Upper lobe of left lung (tissue), 6 donors: ENCODE measurements at places on chromosomes 1 and 21. TPM values are rescaled to one million over a fixed set of nuclear protein-coding genes. Genes with fewer than 3 reads are reported as not detected.

VANGL2 gene
- 4.8 TPM for total RNA-seq

LYPD8 gene
- total RNA-seq = not detected

TRIM67 gene
- 0.03 TPM for total RNA-seq

ADARB1 gene
- 94.3 TPM for total RNA-seq

GPR3 gene
- 1.1 TPM for total RNA-seq

XCL2 gene
- total RNA-seq = 2.0 TPM

RAP1GAP gene
- total RNA-seq = 40.0 TPM

UBL4B gene
- total RNA-seq = not detected

GRCh38 chr1:159829273-159829634 lies 2.6 kb downstream of the SLAMF8 start:
- peaks cover 17% of the 10 kb centered on the region for H3K4me1 ChIP-seq
- H3K36me3 ChIP-seq = no peaks in the 10 kb centered on the region
- H3K4me3 ChIP-seq = no peak overlapping the region
- H3K27me3 ChIP-seq = no peaks in the 10 kb centered on the region
- H3K27ac ChIP-seq = no peak overlapping the region

GRCh38 chr1:28329395-28330153 lies 734 bp downstream of the MED18 start:
- H3K27ac ChIP-seq = peak overlapping the region; percentile 92
- peak overlapping the region; percentile 71 for H3K4me3 ChIP-seq
- H3K36me3 ChIP-seq = peaks cover 26% of the 10 kb centered on the region
- peaks cover 21% of the 10 kb centered on the region for H3K4me1 ChIP-seq

- H3K4me3 ChIP-seq = peak overlapping the region; percentile 53
- H3K27me3 ChIP-seq = no peaks in the 10 kb centered on the region
- peaks cover 42% of the 10 kb centered on the region for H3K4me1 ChIP-seq
- no peak overlapping the region for H3K27ac ChIP-seq
- DNase-seq = no peak
Observed at GRCh38 chr1:6209661-6210580, 4.0 kb downstream of the RNF207 start.

DNA sequence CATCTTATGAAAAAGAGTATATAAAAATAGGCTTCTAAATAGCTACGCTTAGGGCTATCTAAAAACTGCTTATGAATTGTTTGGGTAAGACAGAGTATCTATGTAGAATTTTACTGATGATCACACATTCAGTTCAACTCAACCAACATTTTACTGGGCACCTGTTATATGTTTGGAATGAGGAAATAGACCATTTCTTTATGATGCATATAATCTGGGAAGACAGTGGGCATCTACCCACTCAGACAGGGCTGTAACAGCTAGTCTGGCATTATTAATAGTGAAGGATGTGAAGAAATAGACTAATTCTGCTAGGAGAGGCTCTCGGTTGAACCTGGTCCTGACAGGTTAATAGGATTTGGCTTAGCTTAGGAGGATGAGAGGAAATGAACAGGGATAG lies 56.9 kb downstream of the TIAM1 start:
- H3K36me3 ChIP-seq = no peaks in the 10 kb centered on the region
- no peaks in the 10 kb centered on the region for H3K27me3 ChIP-seq
- no peak overlapping the region for H3K4me3 ChIP-seq
- no peak overlapping the region for H3K27ac ChIP-seq
- no peak for DNase-seq

DNA sequence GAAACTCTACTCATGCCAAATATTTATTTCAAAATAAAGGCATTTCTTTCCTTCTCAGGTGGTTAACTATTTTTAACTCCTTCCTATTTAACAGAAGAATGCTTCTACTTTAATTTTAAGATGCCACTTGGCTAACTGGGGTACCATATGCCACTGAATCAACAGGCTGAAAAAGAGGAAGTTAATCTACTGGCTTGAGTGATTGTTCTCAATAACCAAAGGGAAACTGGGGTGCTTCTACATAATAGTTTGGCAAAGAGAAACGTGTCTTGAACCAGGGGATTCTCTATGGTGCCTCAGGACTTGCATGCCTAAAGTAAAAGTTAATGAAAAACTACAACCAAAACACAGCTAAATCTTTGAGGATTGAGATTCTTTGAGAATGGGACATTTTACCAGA lies 142.6 kb downstream of the DENND1B start:
- no peak overlapping the region for H3K27ac ChIP-seq
- no peak for DNase-seq
- H3K27me3 ChIP-seq = no peaks in the 10 kb centered on the region
- no peak overlapping the region for H3K4me3 ChIP-seq
- no peaks in the 10 kb centered on the region for H3K4me1 ChIP-seq

- no peak overlapping the region for H3K4me3 ChIP-seq
- no peak for DNase-seq
- no peaks in the 10 kb centered on the region for H3K27me3 ChIP-seq
- no peak overlapping the region for H3K27ac ChIP-seq
- H3K4me1 ChIP-seq = peaks cover 9% of the 10 kb centered on the region
Observed at GRCh38 chr1:36443297-36443696, 7.0 kb downstream of the OSCP1 start.

- H3K4me1 ChIP-seq = peaks cover 2% of the 10 kb centered on the region
- DNase-seq = no peak
- H3K4me3 ChIP-seq = no peak overlapping the region
- no peaks in the 10 kb centered on the region for H3K27me3 ChIP-seq
Observed at GRCh38 chr1:168089979-168090337, 46.8 kb downstream of the GPR161 start.

- H3K4me1 ChIP-seq = peaks cover 10% of the 10 kb centered on the region
- H3K36me3 ChIP-seq = peaks cover 13% of the 10 kb centered on the region
- peak overlapping the region; percentile 66 for H3K27ac ChIP-seq
- H3K27me3 ChIP-seq = no peaks in the 10 kb centered on the region
Observed at GRCh38 chr1:243312952-243313634, 57.3 kb downstream of the SDCCAG8 start.

GRCh38 chr1:244749230-244750016 lies 86.0 kb upstream of the COX20 start:
- H3K27ac ChIP-seq = no peak overlapping the region
- H3K4me3 ChIP-seq = no peak overlapping the region
- H3K27me3 ChIP-seq = no peaks in the 10 kb centered on the region

DNA sequence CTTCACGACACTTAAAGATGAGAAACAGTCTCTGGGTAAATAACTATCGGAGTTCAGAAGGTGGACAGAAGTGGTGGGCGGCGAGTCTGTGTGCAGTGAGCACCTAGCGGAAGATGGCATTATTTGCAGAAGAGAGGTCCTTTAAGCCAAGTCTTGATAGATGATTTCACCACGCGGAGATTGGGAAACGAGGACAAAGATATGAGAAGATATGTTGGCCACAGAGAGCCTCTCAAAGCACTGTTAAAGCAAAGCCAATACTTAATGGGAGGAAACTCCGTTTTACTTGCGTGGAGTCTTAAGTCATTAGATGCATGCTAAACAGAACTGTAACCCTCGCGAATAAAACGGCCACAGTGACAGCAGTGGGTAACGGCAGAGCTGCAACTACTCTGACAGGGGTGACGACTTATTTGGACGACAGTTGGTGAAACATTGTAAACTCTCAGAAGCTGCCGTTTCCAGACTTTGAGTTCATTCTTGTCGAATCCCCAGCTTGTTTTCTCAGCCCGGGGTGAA lies 577 bp upstream of the CEP350 start:
- H3K36me3 ChIP-seq = no peaks in the 10 kb centered on the region
- DNase-seq = peak; percentile 57
- peak overlapping the region; percentile 91 for H3K27ac ChIP-seq
- H3K4me1 ChIP-seq = peaks cover 33% of the 10 kb centered on the region
- H3K27me3 ChIP-seq = no peaks in the 10 kb centered on the region

DNA sequence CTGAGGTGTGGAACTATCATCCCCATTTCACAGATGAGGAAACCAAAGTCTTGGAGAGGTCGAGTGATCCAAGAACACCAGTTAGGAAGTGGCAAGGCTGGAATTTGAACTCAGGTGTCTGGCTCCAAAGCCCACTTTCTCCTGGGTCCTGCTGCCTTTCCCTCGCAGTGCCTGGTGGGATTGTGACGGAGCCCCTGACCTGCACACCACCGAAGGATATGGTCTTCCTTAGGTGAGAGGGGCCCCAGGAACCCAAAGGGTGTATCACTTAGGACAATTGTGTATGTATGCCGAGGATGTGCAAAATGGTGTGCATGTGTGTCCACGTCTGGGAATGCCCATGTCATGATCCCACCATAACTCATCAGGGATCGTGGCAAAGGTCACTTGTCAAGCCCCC lies 392.7 kb downstream of the MATN1 start:
- H3K27ac ChIP-seq = no peak overlapping the region
- H3K4me3 ChIP-seq = no peak overlapping the region
- no peaks in the 10 kb centered on the region for H3K36me3 ChIP-seq
- no peaks in the 10 kb centered on the region for H3K27me3 ChIP-seq

DNA sequence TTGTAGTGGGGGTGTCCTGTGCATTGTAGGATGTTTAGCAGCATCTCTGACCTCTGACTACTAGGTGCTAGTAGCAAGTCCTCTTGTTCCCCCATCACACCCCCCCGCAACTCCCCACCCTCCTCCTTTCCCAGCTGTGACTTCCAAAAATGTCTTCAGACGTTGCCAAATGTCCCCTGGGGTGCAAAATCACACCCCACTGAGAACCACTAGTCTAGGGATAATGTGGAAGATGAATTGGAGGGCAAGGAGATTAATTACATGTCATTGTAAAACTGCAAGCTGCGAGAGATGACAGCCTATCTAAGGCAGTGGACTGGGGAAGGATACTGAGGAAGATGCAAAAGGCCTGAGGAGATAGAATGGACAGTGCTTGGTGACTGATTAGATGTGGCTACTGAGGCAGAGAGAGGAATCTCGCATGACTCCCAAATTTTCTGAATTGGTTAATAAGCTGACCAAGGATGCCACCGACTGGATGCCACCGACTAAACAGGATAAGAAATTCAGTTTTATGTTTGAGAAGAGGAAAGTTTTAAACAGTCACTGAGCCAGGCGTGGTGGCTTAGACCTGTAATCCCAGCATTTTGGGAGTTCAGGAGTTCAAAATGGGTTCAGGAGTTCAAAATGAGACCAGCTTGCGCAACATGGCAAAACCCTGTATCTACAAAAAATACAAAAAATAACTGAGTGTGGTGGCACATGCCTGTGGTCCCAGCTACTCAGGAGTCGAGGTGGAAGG lies 3.1 kb upstream of the JAK1 start:
- no peak for DNase-seq
- no peak overlapping the region for H3K4me3 ChIP-seq
- H3K36me3 ChIP-seq = no peaks in the 10 kb centered on the region
- H3K27me3 ChIP-seq = no peaks in the 10 kb centered on the region
- no peak overlapping the region for H3K27ac ChIP-seq

DNA sequence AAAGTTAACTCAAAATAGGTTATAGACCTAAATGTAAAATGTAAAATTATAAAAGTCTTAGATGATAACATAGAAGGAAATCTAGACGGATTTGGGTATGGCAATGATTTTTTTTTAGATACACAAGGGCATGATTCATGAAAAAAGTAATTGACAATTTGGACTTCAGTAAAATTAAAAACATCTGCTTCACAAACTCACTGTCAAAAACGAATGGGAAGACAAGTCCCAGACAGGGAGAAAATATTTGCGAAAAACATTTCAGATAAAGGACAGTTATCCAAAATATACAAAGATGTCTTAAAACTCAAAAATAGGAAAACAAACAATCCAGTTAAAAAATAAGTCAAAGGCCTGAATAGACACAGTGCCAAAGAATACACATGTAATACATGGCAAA lies 9.7 kb upstream of the PTGS2 start:
- H3K4me3 ChIP-seq = no peak overlapping the region
- DNase-seq = no peak
- no peaks in the 10 kb centered on the region for H3K36me3 ChIP-seq
- H3K27me3 ChIP-seq = no peaks in the 10 kb centered on the region
- H3K4me1 ChIP-seq = no peaks in the 10 kb centered on the region
- no peak overlapping the region for H3K27ac ChIP-seq
